Sigmoid colon (tissue), 7 donors: ENCODE measurements at places on chromosomes 2 and 18. TPM values are rescaled to one million over a fixed set of nuclear protein-coding genes. Genes with fewer than 3 reads are reported as not detected.

Gene UGT1A7
- total RNA-seq, result not detected

DNA sequence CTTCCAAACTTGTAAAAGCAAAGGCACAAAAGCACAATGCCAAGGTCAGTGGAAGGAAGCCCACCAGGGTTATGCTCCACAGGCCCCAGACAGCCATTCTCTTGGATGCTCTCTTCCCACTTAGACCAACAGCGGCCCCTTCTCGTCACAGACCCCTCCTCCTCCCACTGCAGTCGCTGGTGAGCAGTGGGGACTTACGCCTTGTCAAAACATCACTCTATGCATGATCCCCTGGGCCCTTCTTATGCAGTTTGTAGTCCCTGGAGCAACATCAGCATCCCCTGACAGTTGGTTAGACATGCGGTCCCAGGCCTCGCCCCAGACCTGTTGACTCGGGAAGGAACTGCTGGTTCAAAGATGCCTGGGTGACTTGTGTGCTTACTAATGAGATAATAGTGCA lies 376.0 kb upstream of the KLHL29 start:
- DNase-seq, result no peak

Gene GPAT2
- 4.4 TPM for total RNA-seq

- no peak for DNase-seq
Observed at GRCh38 chr2:176415174-176415895, 146.1 kb downstream of the MTX2 start.

GRCh38 chr18:54777989-54778388 lies 50.3 kb upstream of the RAB27B start:
- no peak for DNase-seq

DNA sequence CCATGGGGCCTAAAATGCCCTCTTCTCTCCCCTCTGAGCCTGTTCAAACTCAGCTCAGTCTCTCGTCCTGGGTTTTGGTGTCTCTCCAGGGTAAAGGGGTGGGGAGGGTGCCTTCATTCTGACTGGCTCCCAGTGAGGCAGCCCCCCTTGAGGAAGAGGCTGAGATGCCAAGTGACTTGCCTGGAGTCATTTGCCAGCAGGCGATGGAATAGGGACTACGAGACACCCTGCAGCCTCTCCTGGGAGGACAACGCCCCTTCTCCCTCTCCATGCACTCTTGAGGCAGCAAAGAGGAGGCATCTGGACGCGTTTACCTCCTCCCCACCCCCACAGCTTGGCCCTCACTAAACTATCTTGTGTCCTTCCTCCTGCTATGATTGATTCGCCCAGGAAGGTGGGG lies 760 bp upstream of the STON1 start:
- DNase-seq, result peak; percentile 88

Gene GALNT3
- total RNA-seq, result 0.83 TPM

- DNase-seq, result no peak
Observed at GRCh38 chr2:61443342-61444041, 27.4 kb downstream of the USP34 start.

Gene TWIST2
- 92.2 TPM for total RNA-seq

DNA sequence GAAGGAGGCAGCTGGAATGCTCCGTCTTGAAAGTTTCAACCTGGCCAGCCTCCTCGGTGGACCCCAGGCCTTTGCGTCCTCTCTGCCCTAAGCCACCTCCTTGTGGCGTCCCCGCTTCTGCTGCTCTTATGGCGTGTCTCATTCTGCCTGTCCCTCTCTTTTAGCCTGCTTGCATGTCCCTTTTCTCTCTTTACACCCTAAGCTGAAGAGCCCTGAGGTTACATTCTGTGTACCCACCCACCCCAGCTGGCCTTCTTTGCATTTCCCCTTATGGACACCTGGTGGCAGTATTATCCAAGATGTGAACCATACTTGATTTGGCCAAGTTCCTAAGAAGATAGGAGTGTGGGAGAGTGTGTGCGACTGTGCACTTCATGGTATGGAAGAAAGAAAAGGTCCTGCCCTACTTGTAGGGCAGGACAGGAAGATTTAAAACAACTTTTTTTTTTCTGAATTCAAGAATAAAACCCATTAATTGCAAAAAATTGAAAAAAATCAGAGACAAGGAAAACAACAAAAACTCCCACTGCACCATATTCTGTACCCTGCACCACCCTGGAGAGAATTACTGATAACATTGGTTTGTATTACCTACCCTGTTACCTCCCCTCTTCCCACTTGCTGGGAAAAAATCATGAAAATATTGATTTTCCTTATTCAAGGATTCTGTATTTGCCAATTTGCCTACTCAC lies 77.4 kb downstream of the DYSF start:
- peak; percentile 13 for DNase-seq
